NCI-H2107 (cell line): ENCODE measurements at places on chromosomes 3 and 15.

DNA sequence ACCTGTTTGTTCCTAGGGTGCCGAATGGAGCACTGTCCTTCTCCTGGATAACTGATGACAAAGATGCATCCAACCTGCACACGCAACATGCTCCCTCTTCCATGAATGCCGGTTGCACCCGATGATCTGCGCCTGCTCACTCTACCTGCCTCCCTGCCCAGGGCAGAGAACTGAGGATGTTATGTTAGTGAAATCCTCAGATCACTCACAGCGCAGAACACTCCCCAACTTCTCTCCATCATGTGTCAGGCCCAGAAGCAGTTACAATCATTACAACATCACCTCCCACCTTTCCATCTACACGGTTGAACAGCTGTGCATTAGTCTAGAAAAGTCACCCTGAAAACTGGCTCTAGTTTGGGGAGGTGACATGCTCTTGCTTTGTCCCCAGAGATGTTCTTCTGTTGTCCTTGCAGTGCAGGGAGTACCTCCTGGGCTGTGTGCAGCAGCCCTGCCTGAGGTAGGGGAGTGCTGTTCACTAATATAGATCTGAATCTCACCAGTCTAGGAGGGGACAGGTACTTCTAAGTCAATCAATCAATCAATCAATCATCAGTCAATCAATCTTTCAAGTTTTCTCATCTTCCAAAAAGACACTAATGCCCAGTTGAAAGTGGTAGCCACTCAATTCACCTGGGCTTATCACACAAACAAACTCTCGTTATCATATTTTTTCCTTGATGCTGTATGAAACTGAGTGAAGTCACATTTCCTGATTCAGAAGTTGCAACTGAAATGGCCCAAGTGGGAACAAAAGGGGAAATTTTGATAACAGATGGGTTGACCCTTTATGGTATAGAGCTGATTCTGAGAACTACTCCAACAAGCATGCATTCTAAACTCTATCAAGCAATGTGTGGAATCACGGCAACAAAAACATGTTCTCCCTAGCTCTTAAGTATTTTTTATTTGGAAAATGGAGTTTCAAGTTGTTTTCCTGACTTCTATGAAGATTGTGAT is 15.4 kb upstream of the ISLR start:
- no peak for DNase-seq

DNA sequence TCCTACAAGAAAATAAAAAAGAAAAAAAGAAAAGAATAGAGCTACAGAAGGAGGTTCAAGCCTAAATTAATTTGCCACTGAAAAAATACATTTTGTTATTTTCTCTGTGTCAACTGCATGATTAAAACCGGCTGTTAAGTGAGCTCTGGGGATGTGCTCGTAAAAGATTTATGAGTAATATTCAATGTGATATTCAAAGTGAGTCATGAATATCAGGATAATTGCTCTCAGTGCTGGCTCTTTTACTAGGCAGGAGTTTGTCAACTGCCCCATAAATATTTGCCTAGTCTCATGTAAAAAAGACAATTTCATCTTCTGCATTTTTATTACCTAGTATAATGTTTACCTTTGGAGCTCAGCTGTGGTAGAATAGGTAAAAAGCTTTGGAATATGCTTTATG is 78.9 kb downstream of the CDIN1 start:
- DNase-seq, result no peak

DNA sequence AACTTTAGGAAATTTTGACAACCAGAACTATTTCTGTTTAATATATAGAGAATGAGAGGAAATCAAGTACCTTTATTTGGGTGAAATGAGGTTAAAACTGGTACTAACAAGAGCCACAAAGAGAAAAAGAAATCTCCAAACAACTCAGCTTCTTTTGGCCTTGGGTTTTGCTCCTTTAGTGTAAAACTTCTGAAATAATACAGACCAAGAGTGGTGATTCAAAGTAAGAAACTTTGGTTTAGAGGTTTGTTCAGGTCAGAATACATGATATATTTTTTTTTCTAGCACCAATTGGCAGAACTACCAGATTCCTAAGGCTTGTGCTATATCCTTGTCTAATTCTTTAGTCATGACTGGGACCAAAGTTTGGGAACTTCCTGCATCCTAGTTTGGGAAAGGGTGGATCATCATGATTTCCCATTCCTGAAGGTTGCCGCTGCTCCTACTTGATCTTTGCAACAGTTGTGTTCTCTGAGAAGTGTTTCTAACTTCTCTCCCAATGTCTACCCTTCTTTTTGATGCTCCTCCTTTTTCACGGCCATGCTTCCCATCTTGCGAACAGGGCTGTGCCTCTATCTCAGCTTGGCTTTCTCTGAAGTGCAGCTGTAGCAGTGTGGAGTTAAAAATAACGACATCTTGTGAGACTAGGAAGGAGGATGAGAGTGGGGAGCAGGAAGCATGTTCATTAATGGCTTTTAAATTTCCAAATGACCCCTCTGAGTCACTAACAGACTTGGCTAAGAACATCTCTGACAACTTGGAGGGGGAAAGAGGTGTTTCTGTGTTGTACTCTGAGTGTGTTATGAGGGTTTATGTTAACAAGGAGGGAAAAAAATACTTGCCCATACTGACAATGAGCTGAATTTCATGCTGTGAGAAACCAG is 87.7 kb downstream of the KCNAB1 start:
- DNase-seq, result no peak

DNA sequence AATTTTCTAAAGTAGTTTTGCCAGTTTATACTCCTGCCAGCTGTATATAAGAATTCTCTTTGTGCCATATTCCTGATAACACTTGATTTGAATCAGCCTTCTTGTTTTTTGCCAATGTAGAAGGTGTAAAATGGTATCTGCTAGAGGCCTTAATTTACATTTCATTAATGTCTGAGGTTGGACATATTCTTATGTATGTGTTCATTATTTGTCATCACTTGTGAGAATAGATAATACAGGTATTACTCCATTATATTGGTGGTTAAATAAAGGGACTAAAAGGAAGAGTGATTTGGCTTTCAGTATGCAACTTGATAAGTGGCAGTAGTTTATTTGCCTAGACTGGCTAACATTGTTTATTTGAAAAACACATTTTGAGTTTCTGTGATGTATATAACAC is 25.8 kb downstream of the PAK2 start:
- DNase-seq, result no peak

DNA sequence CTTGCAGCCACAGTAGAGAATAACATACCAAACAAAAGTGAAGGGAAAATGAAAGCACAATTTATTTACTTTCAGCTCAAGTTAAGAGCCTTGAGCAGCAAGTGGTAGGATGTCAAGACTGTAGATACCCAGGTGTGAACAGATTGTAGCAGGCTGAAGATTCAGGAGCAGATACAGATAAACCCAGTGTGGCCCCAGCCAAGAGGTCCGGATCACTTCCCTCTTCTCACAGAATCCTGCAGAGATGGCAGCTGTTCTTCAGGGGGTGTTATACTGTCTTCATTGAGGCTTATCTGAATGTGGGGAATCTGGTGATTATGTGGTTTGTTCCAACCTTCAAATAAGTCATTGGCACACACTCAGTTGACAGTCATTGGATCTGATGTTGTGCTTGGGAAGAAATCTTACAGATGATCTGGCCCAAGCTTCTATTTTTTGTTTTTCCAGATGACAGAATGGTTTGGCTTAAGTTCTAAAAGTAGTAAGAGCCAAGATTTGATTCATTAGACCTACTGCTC is 2.2 kb downstream of the STARD9 start:
- no peak for DNase-seq

DNA sequence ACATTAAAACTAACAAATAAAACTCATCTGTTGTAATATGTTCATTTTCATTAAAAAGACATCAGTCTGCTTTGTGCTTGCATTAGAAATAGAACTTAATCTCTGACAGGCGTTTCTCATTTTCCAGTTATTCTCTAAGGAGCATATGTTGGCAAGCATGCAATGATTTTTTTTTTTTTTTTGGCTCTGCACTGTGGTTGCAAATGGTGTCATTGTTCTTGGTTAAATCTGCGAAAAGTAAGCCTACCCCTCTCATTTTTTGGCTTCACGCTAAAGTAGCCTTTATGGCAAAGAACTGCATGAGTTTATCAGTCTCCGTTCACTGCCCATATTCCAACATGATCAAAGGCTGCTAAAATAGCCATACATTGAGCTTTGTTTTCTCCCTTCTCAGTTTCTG is 403.2 kb downstream of the MECOM start:
- no peak for DNase-seq

GRCh38 chr3:54746722-54747121 is 181.1 kb downstream of the LRTM1 start:
- no peak for DNase-seq

DNA sequence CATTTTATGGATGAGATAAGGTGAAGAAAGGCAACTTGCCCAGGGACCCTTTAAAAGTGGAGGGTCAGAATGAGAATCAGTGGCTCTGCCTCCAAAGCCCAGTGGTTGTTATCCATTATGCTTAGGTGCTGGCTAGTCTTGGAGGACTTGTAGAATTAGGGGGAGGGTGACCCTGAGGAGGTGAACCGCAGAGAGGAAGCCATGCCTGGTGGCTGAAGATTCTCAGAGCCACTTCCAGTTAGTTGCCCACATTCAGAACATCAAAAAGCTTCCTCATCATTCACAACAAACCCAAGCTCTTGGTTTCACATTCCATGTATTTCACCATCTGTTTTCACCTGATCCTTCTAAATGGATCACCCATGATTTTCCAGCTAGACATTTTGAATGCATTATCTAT is 11.2 kb downstream of the EBLN2 start:
- no peak for DNase-seq

DNA sequence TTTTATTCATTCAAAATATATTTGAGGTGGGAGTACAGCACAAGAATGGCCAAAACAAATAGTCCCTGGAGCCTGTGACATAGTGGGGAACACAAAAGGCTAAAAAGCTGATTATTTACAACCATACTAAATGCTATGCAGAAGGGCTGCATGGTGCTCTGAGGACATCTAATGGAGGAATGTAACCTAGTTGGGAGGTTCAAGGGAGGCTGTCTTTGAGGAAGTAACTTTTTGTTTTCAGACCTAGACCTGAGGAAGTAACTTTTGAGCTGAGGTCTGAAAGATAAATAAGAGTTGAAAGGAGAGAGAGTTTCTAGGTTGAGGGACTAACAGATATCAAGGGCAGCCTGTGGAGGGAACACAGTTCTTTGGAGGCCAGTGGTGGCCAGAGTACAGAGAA is 34.8 kb upstream of the RASA2 start:
- peak; percentile 17 for DNase-seq

DNA sequence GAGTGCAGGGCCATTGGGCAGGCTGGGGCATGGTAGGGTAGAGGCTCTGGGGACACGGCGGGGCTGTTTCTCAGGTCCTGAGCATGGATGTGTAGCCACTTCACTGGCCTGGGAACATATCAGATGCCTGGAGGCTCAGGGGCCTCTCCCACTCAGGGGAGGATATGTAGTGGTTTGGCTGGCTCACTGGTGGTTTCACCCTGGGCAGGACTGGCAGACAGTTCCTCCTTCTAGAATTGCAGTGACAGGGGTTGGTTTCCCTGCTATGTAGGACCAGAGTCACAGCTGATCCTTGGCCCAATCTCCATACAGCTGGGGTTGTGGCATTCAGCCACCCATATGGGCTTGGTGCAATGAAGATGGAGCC is 4.8 kb upstream of the ARHGAP31 start:
- no peak for DNase-seq

GRCh38 chr15:35698966-35699575 is 153.1 kb upstream of the DPH6 start:
- DNase-seq, result no peak

GRCh38 chr3:178982137-178982536 is 89.5 kb downstream of the ZMAT3 start:
- no peak for DNase-seq

- DNase-seq, result no peak
Measured at GRCh38 chr3:54376939-54377578, 254.7 kb downstream of the CACNA2D3 start.

GRCh38 chr3:24504772-24505171 is 10.1 kb upstream of the THRB start:
- DNase-seq, result no peak
